ENCODE measurements at places on chromosomes 16 and 17.

- DNase-seq: no peak
Measured at GRCh38 chr17:34252095-34252443, 3.0 kb upstream of the CCL2 start.

- no peak for DNase-seq
Measured at GRCh38 chr16:89821438-89822187, 5.2 kb upstream of the FANCA start.

DNA sequence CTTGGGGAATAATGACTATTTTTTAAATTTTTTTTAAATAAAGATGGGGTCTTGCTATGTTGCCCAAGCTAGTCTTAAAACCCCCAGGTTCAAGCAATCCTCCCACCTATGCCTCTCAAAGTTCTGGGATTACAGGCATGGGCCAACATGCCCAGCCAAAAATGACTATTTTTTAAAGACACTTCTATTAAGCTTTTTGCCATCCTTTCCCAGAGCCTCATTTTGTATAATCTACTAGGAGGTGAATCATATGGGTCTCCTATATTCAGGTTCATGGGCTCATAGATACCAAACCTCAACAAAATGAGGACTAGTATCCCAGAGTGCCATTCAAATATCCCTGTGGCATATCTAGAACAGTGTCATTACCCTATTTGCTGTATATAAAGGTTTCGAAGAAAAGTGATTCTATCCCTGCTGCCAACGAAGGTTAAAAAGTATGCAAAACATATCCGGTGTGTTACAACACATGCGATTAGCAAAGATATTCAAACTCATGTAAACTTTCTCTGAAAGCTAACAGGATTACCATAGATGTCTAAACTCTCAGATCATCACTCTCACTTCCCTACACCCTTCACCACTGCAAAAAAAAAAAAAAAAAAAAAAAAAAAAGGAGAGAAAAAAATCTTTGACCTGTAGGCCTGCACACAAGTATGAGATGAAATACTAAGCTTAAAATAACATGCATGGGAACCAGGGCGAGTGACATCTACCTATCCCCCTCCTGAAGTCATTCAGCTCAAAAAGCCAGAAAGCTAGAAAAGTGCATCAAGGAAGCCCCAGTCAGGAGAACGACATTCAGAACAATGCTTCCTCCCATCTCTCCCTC is 23.5 kb downstream of the XPO6 start:
- DNase-seq: no peak

- DNase-seq: no peak
Measured at GRCh38 chr16:19871721-19872120, 12.9 kb downstream of the GPRC5B start.
